H1 (cell line): ENCODE measurements at places on chromosomes 7 and 10. TPM values are rescaled to one million over a fixed set of nuclear protein-coding genes. Genes with fewer than 3 reads are reported as not detected.

ANKRD2 gene
- total RNA-seq = not detected in 2 replicates

OR2A42 gene
- not detected in 2 replicates for total RNA-seq

OR2F2 gene
- not detected in 2 replicates for total RNA-seq

NXPH1 gene
- 0.40 and 1.0 TPM in 2 replicates for total RNA-seq

PTPN12 gene
- 111 and 132 TPM in 2 replicates for total RNA-seq

SPACDR gene
- 0.33 TPM in 1 of 2 replicates, not detected in the other for total RNA-seq

C10orf67 gene
- 0.11 TPM in 1 of 2 replicates, not detected in the other for total RNA-seq

TLL2 gene
- total RNA-seq = 3.0 and 3.2 TPM in 2 replicates

- H3K4me3 ChIP-seq = no peak overlapping the region
- no peaks in the 10 kb centered on the region for H3K36me3 ChIP-seq
- H3K27ac ChIP-seq = no peak overlapping the region
- no peak for DNase-seq
- no peaks in the 10 kb centered on the region for H3K27me3 ChIP-seq
Measured at GRCh38 chr10:24650669-24651391, 72.9 kb downstream of the ARHGAP21 start.

- no peak overlapping the region for H3K4me3 ChIP-seq
- H3K27ac ChIP-seq = no peak overlapping the region
- no peaks in the 10 kb centered on the region for H3K36me3 ChIP-seq
Measured at GRCh38 chr7:14754631-14755030, 147.9 kb downstream of the DGKB start.

DNA sequence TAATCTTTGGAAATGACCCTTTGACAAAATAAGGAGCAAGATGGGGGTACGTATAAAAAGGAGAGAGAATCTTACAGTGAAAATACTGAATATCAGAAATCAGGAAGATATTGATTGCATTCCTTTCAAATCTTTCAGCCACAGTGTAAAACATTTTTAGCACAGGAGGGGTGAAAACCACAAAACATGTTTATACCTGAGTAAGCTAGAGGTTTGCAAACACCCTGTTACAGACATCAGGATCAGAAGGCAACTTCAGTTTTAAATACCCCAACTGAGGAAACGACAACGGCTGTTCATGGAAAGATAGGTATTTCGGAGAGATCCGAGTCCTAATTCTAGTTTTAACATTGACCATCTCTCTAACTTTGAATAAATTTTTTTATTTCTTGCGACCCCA, 69.1 kb upstream of the ITGB1 start:
- no peaks in the 10 kb centered on the region for H3K36me3 ChIP-seq
- H3K4me1 ChIP-seq = no peaks in the 10 kb centered on the region
- H3K27me3 ChIP-seq = no peaks in the 10 kb centered on the region; the same call in 1 of the 2 replicates
- H3K4me3 ChIP-seq = no peak overlapping the region
- no peak overlapping the region for H3K27ac ChIP-seq
- DNase-seq = no peak

- H3K27ac ChIP-seq = no peak overlapping the region
- no peak for DNase-seq
- no peaks in the 10 kb centered on the region for H3K4me1 ChIP-seq
Measured at GRCh38 chr10:6068006-6068405, 5.8 kb upstream of the IL2RA start.

DNA sequence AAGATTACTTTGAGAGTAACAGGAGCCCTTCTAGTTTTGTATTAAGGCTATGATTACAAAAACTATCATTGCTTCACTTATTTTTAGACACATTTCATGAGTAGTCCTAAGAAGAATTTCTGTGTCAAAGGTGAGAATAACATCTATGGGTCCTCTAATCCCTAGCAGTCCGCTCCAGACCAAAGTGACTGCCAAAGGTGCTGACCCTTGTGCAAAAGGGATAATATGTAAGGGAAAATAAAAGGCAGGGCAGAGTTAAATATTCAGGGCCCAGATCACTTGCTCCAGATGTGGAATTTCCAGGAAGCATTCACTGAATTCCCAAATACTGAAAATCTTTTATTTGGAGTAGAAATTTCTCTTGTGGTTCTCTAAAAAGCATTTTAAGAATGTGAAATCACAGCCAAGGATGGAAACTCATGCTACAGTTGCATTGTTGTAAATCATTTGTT, 29.3 kb downstream of the RHOBTB1 start:
- H3K27ac ChIP-seq = no peak overlapping the region
- no peaks in the 10 kb centered on the region for H3K27me3 ChIP-seq
- no peak overlapping the region for H3K4me3 ChIP-seq
- no peaks in the 10 kb centered on the region for H3K36me3 ChIP-seq
- no peaks in the 10 kb centered on the region for H3K4me1 ChIP-seq

DNA sequence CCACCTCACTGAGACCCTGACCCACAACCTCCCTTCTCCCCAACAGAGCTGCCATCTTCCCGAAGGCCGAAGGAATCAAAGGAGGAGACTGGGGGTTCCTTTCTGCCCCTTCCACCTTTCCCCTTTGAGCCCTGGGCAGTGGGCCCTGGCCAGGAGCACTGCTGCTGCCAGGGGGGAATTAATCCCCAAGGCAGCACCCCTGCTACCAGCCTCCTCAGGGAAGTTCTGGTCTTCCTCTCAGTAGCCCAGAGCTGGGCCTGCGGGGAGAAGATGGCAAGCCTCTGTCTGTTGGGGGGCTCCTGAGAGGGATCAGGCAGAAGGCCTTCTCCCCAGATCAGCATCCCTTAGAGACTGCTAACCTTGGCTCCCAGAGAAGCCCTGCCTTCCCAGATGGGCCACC, 25.5 kb downstream of the DPCD start:
- peaks cover 17% of the 10 kb centered on the region for H3K4me1 ChIP-seq
- H3K36me3 ChIP-seq = no peaks in the 10 kb centered on the region; the same call in 1 of the 2 replicates
- no peak for DNase-seq
- H3K4me3 ChIP-seq = no peak overlapping the region
- H3K27me3 ChIP-seq = no peaks in the 10 kb centered on the region

DNA sequence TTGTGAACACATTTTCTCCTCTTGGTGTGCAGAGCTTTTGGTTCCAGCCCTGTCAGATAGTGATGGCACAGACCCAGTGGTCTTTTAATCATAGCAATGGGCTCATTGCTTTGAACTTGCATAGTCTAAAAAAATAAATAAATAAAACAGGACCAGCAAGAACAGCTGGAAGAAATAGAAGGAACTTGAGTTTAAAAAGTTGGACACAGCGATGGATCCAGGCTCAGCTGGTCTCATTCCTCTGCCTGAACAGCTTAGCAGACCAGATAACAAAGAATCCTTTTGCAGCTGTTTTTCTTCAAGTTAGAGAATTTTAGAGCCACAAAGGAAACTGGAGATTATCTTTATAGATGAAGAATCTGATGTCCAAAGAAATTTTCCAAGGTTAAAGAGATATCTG, 1005.6 kb downstream of the LRMDA start:
- no peaks in the 10 kb centered on the region for H3K4me1 ChIP-seq
- no peaks in the 10 kb centered on the region for H3K36me3 ChIP-seq
- H3K27me3 ChIP-seq = no peaks in the 10 kb centered on the region
- no peak overlapping the region for H3K4me3 ChIP-seq
- DNase-seq = no peak

DNA sequence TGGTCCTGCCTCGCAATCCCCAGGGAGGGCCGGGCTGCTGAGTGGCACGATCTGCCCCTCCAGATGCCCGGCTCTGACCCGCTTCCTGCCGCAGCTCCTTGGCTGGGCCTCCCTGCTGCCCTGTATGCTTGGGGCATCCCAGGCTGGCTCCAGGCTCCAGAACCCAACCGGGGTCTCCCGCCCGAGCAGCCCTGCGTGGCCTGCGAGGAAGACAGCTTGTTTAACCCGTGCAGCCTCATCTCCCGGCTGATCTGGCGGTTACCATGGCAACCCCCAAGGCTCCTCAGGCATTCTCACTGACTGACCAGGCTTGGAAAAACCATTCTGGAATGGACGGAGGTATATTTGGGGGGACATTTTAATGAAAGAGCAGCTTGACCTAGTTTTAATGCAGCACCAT, 232.4 kb upstream of the MYO3A start:
- no peaks in the 10 kb centered on the region for H3K27me3 ChIP-seq
- no peak for DNase-seq
- no peak overlapping the region for H3K4me3 ChIP-seq
- peaks cover 2% of the 10 kb centered on the region for H3K4me1 ChIP-seq

DNA sequence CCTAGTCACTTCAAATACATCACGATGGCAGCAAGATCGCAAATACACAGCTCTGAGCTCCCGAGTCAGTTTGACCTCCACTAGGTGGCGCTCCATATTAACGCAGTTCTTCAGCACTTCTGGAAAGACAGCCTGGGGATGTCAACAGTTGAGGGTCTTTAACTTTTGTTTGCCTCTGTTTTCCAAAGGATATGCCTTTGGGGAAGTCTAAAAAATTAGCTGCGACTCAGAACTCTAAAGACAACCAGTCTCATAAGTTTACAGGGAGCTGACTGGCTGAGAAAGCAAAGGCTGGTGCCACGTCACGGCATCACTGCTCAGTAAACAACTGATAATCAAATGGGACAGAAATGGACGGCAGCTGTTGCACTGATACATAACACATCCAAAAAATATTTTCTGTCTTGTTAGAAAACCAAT, 458.8 kb downstream of the SORCS1 start:
- peaks cover 8% of the 10 kb centered on the region for H3K4me1 ChIP-seq
- no peak overlapping the region for H3K27ac ChIP-seq
- no peaks in the 10 kb centered on the region for H3K36me3 ChIP-seq
- no peaks in the 10 kb centered on the region for H3K27me3 ChIP-seq
- DNase-seq = peak; percentile 36

- no peak for DNase-seq
- no peak overlapping the region for H3K4me3 ChIP-seq
- H3K36me3 ChIP-seq = no peaks in the 10 kb centered on the region
- no peaks in the 10 kb centered on the region for H3K4me1 ChIP-seq
- H3K27ac ChIP-seq = no peak overlapping the region
Measured at GRCh38 chr10:20877986-20878983, 18.8 kb downstream of the NEBL start.

DNA sequence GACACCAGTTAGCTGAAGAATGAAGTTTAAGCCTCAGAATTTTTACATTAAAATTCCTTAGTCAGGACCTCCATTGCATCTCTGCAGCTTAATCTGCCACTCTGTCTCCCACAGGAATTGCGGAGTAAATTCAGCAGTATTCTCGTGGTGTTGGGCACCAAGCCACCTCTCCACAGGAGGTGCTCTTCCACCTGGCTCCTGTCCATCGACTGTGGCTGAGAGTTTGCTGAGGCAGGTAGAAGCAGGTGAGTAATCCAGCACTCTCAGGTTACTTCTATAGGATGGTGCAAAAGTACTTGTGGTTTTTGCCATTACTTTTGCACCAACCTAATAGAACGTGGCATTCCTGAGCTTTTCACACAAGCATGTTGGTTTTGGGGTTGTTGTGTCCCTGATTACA, 134.1 kb downstream of the GFRA1 start:
- no peak for DNase-seq
- no peaks in the 10 kb centered on the region for H3K27me3 ChIP-seq
- no peaks in the 10 kb centered on the region for H3K36me3 ChIP-seq
- no peak overlapping the region for H3K4me3 ChIP-seq
- H3K4me1 ChIP-seq = no peaks in the 10 kb centered on the region

DNA sequence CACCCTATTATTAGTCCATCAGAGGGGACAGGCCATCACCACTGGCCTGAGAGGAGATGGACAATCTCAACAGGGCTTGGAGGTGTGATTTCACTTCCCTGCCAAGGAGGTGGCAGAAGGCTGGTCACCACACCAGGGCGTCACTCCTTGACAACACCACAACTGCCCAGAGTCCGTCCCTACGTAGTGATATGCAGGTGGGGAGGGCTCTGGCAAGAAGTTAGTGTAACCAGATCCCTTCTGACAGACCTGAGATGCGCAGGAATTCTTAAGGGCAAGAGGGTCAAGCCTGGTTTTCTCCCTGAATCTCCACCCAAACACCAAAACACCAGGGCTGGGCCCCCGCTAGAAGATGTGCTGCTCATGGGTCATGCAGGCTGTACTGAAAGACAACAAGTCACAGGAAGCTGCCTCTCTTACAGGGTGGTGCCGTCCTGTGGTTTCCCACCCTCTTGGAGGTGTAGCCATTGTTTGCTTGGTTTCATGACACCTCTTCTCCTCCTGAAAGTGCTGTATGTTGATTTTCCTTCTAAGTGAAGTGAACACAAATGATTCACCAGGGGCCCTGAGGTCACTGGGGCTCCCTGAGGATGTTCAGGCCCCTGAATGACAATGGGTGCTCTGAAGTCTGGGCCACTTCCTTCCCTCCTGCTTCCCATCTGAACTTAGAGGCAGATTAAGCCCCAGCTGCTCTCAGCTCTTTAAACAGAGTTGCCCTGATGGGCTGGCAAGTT, 27.1 kb downstream of the ATXN7L1 start:
- H3K27ac ChIP-seq = no peak overlapping the region
- peaks cover 15% of the 10 kb centered on the region for H3K4me1 ChIP-seq
- no peak for DNase-seq
- H3K27me3 ChIP-seq = no peaks in the 10 kb centered on the region

DNA sequence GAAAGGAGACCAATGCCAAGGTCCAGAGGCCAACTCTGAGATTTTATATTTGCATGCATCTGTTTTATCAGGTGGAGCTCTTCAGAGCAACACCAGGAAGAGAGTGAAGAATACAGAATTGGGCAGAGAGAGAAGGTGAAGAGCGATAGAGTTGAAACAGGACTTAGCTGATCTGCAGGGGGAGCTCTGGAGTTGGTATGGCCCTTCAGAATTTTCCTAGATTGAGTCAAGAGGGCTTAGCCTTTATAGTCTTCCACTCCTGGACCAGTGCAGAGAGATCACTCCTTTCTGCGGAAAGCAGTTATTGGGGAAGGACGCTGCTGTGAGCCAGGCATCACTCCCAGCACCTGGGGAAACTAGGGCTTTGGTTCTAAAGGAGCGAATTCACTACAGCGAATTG, 105.0 kb upstream of the DGKB start:
- DNase-seq = peak; percentile 54
- H3K4me1 ChIP-seq = peaks cover 9% of the 10 kb centered on the region; the same call in 1 of the 2 replicates
- H3K36me3 ChIP-seq = no peaks in the 10 kb centered on the region
- no peaks in the 10 kb centered on the region for H3K27me3 ChIP-seq
- no peak overlapping the region for H3K27ac ChIP-seq
- H3K4me3 ChIP-seq = no peak overlapping the region

GRCh38 chr10:62234077-62234605, 34.5 kb downstream of the RTKN2 start:
- 0 out of 2 replicates have a peak, but pooled peaks cover 2% of the 10 kb centered on the region for H3K4me1 ChIP-seq
- no peak overlapping the region for H3K4me3 ChIP-seq
- no peaks in the 10 kb centered on the region for H3K36me3 ChIP-seq
- H3K27me3 ChIP-seq = no peaks in the 10 kb centered on the region
- DNase-seq = no peak

DNA sequence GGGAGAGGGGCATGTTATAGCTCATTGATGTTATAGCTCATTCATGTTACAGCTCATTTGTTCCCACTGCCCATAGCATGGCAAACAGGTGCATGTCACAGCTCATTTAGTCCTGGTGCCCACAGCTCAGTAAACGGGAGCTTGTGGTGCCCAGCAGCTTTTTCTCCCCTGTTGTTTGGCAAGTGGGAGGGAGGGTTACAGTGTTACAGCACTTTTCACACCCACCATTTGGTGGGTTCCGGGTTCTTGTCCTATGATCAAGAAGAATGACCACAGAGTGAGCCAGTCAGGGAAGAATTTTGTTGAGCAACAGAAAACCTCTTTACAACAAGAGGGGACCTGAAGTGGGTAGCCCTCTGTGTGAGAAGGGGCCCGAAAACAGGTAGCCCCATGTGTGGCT, 162.8 kb upstream of the CSTF2T start:
- no peak overlapping the region for H3K27ac ChIP-seq
- peaks cover 2% of the 10 kb centered on the region; the same call in 1 of the 2 replicates for H3K27me3 ChIP-seq
- no peak for DNase-seq
- no peaks in the 10 kb centered on the region for H3K36me3 ChIP-seq
- H3K4me3 ChIP-seq = no peak overlapping the region
